Activated T-cell treated with anti-CD3 and anti-CD28 coated beads, Interleukin-2, amount 50 U/mL, for 72 hours (primary cell): ENCODE measurements at places on chromosomes 5 and 9. TPM values are rescaled to one million over a fixed set of nuclear protein-coding genes. Genes with fewer than 3 reads are reported as not detected.
A peak's percentile ranks its signal among the peaks of the same experiment; 100 is the strongest.

- DNase-seq: peak; percentile 87
These were observed 16.0 kb downstream of the TRAF2 start for GRCh38 chr9:136902259-136902821.

GRCh38 chr5:76450054-76450453 is 47.0 kb downstream of the IQGAP2 start:
- no peak for DNase-seq

- no peak for DNase-seq
These were observed 51.7 kb downstream of the FBXW11 start for GRCh38 chr5:171954721-171955120.

DNA sequence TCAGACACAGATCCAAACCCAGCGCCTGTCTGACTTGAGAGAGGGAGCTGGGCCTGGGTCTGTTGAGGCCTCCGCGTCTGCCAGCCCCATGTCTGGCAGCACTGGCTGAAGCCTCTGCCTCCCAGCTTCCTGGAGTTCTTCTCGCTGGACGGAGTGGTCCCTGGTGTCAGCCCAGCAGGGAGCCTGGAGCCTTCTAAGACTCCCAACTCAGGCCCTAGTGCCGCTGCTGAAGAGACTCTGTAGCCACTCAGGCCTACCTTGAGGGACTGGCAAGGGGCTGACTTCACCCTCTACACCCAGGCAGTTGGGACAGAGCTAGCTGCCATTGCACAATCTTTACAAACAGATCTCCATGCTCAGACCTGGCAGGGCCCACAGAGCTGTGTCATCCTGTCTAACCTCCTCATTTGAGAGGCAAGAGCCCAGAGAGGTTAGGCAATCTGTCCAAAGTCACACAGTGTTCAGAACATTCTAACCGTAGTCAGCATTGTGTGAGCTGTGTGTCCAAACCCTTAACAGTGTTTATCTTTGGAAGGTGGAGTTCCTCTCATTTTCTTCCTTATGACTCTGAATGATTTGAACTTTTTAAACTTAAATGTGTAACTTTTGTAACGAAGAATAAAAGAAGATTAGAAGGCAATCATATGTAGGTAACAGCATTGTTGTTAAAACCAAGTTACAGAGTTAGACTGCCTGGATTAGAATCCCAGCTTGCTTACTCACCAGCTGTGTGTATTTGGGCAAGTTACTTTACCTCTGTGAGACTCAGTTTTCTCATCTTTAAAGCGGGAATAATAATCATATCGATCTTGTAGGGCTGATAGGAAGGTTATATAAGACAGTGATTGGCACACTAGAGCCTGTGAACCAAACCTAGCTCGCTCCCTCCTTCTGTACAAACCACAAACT is 4.6 kb upstream of the DUSP1 start:
- no peak for DNase-seq

DNA sequence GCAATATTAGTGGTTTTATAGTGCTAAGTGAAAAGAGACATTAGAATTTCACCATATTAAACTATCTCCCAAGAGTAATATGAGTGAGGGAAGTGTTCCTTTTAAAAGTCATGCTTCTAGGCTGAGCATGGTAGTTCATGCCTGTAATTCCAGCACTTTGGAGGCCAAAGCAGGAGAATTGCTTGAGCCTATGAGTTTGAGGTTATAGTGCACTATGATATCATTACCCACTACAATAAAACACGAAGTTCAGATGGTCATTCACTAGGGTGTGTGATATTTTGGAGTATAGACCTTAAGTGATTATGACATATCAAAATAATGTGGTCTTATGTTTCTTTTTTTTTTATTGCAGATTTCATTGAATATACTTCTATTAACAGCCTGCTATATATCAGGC is 6.7 kb downstream of the KIF2A start:
- no peak for DNase-seq

PCDHAC2 gene
- not detected for total RNA-seq

DNA sequence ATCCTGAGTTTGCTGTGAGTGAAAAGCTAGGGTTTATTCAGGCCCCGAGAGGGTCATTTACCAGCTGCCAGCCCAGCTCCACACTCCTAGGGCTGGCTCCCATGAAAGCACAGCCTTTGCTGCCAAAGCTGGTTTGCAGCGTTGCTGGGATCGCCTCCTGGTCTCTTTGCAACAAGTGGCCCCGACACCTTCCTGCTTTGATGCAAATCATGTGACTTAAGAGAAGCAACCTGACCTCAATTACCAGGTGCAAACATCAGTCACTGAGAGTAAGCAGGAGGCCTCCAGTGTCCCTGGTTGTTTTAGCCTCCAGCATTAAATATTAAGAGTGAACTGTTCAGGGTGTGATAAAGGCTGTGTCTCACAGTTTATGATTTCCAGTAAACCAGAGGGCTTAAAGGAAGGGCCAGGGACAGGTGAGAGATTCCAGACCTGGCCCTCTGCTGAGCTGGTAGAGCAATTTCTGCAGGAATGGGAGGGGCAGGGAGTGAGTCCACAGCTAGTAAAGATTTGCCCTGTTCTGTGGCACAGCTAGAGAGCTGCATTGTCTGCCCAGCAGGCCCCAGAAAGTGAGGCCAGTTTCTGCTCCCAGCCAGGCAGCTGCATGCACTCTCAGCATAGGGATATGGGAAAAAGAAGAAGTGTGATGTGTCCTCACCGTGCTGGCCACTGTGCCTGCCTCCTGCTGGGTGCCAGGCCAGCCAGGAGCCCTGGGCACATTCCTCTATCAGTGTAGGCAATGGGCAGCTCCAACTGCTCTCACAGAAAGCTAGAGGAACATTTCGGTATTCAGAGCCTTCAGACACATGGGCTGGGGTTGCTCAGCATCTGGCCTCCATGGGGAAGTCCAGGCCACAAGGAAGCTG is 58.0 kb downstream of the SLC22A5 start:
- peak; percentile 69 for DNase-seq

DNA sequence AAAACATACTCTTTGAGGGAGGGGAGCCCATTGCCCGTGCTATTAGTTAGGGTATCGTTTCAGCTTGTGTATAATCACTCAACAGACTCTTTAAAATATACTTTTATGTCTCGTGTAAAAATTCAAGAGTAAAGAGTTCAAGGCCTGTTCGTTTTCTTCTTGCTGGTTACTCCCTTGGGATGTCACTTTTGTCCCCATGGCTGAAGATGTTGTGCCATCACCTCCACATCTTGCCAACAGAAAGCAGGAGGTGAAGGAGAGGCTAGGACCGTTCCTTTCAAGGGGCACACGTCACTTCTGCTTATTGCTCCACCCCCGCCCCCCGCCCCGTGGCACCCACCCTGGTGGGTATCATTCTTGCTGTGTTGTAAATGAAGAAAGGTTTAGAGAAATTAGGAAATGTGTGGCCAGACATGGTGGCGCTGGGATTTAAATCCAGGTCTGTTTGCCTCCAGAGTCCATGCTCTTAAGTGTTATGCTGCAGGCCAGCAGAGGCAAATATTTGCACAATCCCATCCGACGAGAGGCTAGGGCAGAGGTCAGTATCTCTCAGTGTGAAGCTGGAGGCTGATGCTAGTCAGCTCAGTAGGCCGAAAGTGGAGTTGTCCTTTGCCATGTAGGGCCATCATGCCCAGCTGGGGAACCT is 3.0 kb downstream of the MLANA start:
- no peak for DNase-seq

STOML2 gene
- total RNA-seq: 151 TPM

- no peak for DNase-seq
These were observed 4.1 kb upstream of the ASPN start for GRCh38 chr9:92486371-92486770.

SLC36A3 gene
- total RNA-seq: 0.10 TPM

- DNase-seq: no peak
These were observed 456.3 kb upstream of the WWC1 start for GRCh38 chr5:167835146-167835545.

DNA sequence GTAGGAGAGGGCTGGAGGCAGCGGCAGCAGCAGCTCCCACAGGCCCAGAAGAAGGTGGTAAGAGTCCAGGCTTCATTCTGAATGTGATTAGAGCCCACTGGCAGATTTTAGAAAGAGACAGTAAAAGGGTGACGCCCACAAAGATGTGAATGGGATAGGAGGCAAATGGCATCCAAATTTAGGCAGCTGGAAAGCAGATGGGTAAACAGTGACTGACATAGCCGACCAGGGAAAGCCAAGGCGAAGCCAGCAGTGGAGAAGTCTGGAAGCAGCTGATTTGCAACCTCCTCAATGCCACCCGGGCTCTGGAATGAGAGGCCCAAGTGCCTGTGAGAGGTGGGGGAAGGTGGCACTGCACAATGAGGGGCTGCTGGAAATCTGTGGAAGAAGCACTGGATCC is 103.3 kb downstream of the C5orf15 start:
- no peak for DNase-seq

- no peak for DNase-seq
These were observed 3.1 kb upstream of the KLHL3 start for GRCh38 chr5:137738947-137739346.

DNA sequence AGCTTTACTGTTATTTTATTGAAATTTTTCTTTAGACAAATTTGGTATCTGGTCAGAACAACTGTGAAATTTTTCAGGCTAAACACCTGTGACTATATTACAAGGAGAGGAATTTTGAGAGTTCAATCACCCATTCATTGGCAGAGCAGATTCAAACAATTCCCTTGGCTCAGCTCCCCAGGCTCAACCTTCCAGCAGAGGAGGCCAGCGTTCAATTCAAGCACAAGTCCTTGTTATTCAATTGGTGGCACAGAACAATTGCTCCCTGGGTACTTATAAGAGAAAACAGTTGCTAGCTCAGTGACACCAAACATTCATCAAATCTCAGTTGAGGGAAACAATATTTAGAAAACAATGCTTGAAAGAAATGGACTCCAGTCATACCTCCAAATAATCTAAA is 83.3 kb downstream of the SUSD1 start:
- no peak for DNase-seq

ACSL6 gene
- total RNA-seq: 5.9 TPM

ASTN2 gene
- total RNA-seq: 4.2 TPM

GRCh38 chr9:33166231-33167083 is 679 bp downstream of the B4GALT1 start:
- DNase-seq: no peak

PCDHGA8 gene
- not detected for total RNA-seq

OTP gene
- total RNA-seq: 0.19 TPM

GRCh38 chr9:86183229-86184137 is 76.0 kb downstream of the C9orf153 start:
- DNase-seq: no peak

GRCh38 chr9:131273146-131273855 is 3.0 kb downstream of the FAM78A start:
- peak; percentile 52 for DNase-seq

KIF4B gene
- not detected for total RNA-seq
